ENCODE measurements at places on chromosomes 16 and 17. TPM values are rescaled to one million over a fixed set of nuclear protein-coding genes. Genes with fewer than 3 reads are reported as not detected.

Gene HASPIN
- 1.9 TPM for total RNA-seq

Gene OSGIN1
- total RNA-seq: 3.7 TPM

Gene HOXB4
- total RNA-seq: 4.6 TPM

Gene CLEC3A
- not detected for total RNA-seq

Gene NPIPA7
- total RNA-seq: 0.78 TPM

All from smooth muscle cell of the pulmonary artery (primary cell).